Activated CD4-positive, alpha-beta T cell treated with anti-CD3 and anti-CD28 coated beads, Interleukin-10, Interleukin-2, amounts not matched to agents 100 ng/mL and 50 ng/mL, durations not matched to agents 16 hours and 8 hours (primary cell): ENCODE measurements at places on chromosomes 2 and 18.

DNA sequence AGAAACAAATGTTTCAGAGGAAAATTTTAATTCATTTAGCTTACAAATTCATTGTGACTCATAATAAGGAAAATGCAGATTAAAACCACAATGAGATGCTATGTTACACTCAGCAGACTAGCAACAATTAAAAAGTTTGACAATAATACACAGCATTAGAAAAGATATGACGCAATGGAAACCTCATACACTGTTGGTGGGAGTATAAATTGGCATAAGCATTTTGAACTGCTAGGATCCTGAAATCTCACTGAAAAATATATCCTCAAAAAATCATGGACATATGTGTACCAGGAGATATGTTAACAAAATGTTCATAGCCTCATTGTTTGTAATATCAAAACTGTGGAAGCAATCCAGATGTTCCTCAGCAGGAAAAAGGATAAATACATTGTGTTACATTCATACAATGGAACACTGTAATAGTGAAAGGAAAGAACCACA lies 13.7 kb downstream of the CALCRL start:
- DNase-seq = no peak

DNA sequence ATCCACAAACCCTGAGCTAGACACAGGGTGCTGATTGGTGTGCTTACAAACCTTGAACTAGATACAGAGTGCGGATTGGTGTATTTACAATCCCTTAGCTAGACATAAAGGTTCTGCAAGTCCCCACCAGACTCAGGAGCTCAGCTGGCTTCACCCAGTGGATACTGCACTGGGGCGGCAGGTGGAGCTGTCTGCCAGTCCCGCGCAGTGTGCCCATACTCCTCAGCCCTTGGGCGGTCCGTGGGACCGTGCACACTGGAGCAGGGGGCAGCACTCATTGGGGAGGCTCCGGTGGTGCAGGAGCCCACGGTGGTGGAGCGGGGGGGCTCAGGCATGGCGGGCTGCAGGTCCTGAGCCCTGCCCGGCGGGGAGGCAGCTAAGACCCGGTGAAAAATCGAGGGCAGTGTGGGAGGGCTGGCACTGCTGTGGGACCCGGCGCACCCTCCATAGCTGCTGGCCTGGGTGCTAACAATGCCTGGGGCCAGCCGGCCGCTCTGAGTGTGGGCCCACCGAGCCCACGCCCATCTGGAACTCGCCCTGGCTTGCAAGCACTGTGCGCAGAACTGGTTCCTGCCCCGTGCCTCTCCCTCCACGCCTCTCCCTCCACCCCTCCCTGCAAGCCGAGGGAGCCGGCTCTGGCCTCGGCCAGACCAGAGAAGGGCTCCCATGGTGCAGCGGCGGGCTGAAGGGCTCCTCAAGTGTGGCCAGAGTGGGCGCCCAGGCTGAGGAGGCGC lies 75.6 kb downstream of the MOB4 start:
- no peak for DNase-seq

GRCh38 chr2:88074854-88075292 lies 7.2 kb downstream of the SMYD1 start:
- DNase-seq = no peak

GRCh38 chr2:28716265-28716865 lies 35.3 kb upstream of the PPP1CB start:
- DNase-seq = peak; percentile 17

DNA sequence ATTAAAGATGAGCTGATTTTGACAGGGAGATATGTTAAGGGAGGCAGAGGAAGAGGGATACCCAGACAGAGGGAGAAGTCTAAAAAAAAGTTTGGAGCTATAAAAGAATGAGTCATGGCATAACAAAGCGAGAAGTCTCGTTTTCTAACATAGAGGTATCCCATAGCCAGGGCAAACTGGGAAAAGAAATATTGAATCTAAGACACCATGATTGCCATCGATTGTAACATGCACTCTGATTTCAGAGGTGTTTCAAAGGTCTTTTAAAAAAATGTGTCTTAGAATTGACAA lies 110.7 kb downstream of the MDH1 start:
- no peak for DNase-seq

- no peak for DNase-seq
These were observed 70.8 kb downstream of the RTN4 start for GRCh38 chr2:54979321-54980044.

DNA sequence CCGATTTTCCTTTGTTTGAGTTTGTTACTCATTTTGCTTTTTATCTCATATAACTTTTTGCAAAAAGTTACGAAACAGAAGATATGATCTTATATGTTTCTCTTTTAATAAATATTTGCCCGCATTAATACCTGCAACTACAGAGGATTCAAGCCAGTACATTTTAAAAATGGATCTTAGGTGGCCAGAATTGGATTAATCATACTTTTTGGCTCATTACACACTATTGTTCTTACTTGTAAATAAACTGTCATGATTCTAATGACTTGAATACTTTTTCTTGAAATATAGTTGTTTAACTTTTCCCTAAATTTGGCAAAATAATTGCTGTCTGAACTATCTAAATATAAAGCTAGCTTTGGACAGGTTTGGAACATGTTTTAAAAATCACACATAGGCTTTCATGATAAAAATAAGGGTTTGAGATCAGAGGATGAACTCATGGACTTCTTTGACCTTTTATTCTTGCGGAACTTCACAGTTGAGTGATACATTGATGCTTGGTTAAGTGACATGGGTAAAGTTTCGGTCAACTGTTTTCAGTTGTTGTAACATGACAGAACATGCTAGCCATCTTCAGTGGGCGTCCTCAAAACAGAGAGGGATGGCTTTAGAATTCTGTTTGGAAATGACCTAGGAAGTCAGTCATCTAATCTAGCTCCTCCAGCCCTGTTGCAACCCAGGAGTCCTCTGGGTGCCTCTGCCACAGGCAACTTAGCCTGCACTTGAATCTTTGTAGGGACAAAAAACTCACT lies 44.5 kb downstream of the LTBP1 start:
- no peak for DNase-seq
